ENCODE measurements at places on chromosomes 2 and 18.

- DNase-seq = no peak
These were observed 68.4 kb downstream of the COPS7B start for GRCh38 chr2:231854616-231855125.

DNA sequence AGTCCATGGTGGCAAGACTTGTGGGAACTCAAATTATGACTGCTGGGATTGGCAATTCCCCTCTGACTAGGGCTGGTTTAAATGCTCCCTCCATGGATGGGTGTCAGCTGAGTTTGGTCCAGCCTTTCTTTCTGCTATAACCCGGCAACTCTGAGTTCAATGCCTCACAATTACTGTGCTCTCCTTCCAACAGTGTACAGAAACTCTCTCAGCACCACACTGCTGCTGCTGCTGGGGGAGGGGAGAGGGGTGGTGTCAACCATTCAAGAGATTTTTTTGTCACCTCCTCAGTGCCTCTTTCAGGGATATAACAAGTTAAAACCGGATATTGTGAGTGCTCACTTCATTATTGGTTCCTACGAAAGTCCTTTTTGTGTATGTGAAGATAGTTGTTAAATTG, 830.3 kb upstream of the NXPH2 start:
- DNase-seq = no peak

- DNase-seq = no peak
These were observed 29.1 kb upstream of the SCLY start for GRCh38 chr2:238031751-238032150.

DNA sequence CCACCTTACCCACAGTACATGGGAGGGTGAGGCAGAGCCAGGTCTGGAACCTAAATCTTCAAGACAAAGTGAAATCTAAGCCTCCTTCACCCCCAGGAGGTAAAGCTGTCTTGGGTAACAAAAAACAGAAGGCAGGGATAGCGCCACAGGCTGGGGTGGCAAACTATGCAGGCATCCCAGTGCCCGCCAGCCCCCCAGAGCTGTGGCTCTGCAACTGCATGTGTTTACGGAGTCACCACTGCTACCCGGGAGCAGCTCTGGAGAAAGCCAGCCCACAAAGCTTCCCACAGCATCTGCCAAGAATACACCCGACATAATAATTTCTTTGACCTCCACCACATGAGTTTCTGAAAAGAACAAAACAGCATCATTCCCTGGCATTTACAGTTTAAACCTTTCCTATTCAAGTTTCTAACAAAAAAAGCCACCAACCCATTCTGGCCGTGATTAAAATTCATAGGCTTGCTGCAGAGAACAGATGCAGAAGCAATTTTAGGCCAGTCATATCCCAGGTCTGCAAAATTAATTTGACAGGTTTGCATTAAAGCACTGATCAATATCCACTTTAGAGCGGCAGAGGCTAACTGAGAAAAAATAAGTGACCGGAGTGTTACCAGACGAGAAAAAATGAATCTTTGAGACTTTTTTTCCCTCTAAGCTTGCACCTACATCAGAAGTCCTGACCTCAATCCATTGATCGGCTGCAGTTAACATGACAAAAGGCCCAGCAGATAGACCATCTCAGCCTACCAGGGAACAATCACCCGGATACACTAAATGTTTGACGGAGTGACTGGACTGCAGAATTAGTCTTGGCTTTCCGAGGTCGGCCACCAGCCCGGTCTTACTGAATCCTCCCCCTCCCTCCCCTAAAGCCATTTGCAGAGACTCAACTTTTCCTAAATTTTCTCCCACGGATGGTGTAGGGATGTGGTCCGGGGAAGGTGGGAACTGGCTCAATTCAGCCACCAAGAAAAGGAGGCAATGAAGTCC, 309.6 kb upstream of the SKOR2 start:
- no peak for DNase-seq

GRCh38 chr2:195658541-195658890, 1.5 kb downstream of the SLC39A10 start:
- DNase-seq = no peak

DNA sequence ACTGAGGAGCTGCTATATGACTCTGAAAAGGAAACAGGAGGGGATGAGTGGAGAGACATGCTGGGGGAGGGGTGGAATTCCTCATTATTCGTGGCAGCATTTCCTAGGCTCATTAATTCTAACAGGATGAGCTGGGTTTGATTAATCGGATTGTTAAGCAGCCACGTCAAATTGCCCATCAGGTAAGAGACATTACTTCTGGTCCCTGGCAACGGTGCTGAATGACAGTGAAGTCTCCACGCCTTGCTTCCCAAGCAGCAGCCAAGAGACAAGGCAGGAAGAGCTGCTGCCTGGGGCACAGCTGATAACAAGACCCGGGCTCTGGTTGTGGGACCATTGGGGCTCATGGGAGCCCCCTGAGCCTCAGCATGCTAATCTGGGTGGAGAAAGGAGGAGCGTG, 86.6 kb downstream of the MARCHF4 start:
- DNase-seq = no peak

- no peak for DNase-seq
These were observed 51.0 kb upstream of the SERPINB2 start for GRCh38 chr18:63836456-63836855.

GRCh38 chr18:4438938-4439337, 16.2 kb downstream of the DLGAP1 start:
- no peak for DNase-seq

- DNase-seq = no peak
These were observed 730 bp downstream of the B3GNT7 start for GRCh38 chr2:231396058-231396821.

GRCh38 chr2:45836316-45836715, 184.8 kb downstream of the PRKCE start:
- no peak for DNase-seq

- no peak for DNase-seq
These were observed 74.7 kb upstream of the KCNJ3 start for GRCh38 chr2:154623819-154624218.

- DNase-seq = no peak
These were observed 149.3 kb downstream of the VWC2L start for GRCh38 chr2:214560176-214560575.

- DNase-seq = no peak
These were observed 43.8 kb downstream of the APOB start for GRCh38 chr2:20999906-21000645.

- no peak for DNase-seq
These were observed 112.1 kb upstream of the SERPINE2 start for GRCh38 chr2:224151161-224151560.

- no peak for DNase-seq
These were observed 788.4 kb downstream of the TSN start for GRCh38 chr2:122543815-122544214.

- peak; percentile 17 for DNase-seq
These were observed 70.3 kb upstream of the PELI1 start for GRCh38 chr2:64214281-64215115.

- peak; percentile 87 for DNase-seq
These were observed 19.3 kb downstream of the GPR55 start for GRCh38 chr2:230905448-230906421.

GRCh38 chr18:12377556-12378197, 650 bp upstream of the AFG3L2 start:
- DNase-seq = no peak

DNA sequence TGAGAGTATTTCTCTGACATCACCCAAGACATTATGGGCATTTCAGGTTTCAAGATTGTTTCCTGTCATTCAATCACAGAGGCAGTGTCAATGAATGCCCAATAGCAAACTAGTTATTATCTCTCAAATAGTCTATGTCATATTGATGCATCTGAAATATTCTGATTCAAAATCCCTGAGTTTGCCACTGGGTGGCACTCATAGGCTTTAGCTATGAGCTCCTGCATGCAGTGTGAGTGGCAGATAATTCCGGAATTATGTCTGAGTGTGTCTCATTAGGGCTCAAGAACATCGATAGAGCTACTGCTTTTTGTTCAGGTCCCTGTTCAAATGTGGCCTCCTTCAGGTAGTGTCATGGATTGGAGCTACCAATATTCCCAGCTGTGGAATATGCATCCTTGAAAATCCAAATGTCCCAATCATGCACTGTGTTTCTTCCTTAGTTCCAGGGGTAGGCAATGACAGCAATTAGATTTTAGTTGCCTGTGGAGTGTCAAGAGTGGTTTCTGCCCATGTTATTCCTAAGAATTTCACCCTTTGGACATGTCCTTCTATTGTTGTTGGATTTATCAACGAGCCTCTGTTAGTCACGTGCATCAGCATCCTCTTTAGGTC, 7.8 kb upstream of the OR6B3 start:
- DNase-seq = peak; percentile 24

All from stimulated activated CD4-positive, alpha-beta T cell treated with anti-CD3 and anti-CD28 coated beads, Interleukin-12 subunit alpha, Interleukin-12 subunit beta, amount 100 ng/mL, for 24 hours (primary cell).